ENCODE measurements at places on chromosomes 13 and 19. TPM values are rescaled to one million over a fixed set of nuclear protein-coding genes. Genes with fewer than 3 reads are reported as not detected.

- H3K27ac ChIP-seq = no peak overlapping the region
- H3K27me3 ChIP-seq = no peaks in the 10 kb centered on the region
- peaks cover 46% of the 10 kb centered on the region for H3K36me3 ChIP-seq
- H3K4me1 ChIP-seq = peaks cover 77% of the 10 kb centered on the region
Measured at GRCh38 chr13:99363391-99363790, 56.2 kb upstream of the GPR183 start.

- no peaks in the 10 kb centered on the region for H3K27me3 ChIP-seq
- DNase-seq = no peak
- peaks cover 44% of the 10 kb centered on the region for H3K4me1 ChIP-seq
Measured at GRCh38 chr19:41565379-41565720, 10.6 kb upstream of the CEACAM21 start.

- peak within 1 kb of the TSS; percentile 91 for H3K27ac ChIP-seq
- peak; percentile 80 for DNase-seq
- no peaks in the 10 kb centered on the region for H3K27me3 ChIP-seq
- peaks cover 44% of the 10 kb centered on the region for H3K4me1 ChIP-seq
- peak within 1 kb of the TSS; percentile 98 for H3K4me3 ChIP-seq
Measured at GRCh38 chr19:45638930-45639729, at the start of gene EML2. Gene EML2, minus strand, starts transcription at chr19:45639397. Its CDS starts 21 bp downstream, at chr19:45639376.

The DCT gene
- not detected for total RNA-seq

The DIRAS1 gene
- total RNA-seq = not detected

Data from activated CD8-positive, alpha-beta memory T cell treated with anti-CD3 and anti-CD28 coated beads, Interleukin-2, amount 10 ng/mL, durations not matched to agents 7 days and 5 days (primary cell).